Left forelimb (tissue), 1 donor: ENCODE measurements at places on chromosomes 1 and 21.

DNA sequence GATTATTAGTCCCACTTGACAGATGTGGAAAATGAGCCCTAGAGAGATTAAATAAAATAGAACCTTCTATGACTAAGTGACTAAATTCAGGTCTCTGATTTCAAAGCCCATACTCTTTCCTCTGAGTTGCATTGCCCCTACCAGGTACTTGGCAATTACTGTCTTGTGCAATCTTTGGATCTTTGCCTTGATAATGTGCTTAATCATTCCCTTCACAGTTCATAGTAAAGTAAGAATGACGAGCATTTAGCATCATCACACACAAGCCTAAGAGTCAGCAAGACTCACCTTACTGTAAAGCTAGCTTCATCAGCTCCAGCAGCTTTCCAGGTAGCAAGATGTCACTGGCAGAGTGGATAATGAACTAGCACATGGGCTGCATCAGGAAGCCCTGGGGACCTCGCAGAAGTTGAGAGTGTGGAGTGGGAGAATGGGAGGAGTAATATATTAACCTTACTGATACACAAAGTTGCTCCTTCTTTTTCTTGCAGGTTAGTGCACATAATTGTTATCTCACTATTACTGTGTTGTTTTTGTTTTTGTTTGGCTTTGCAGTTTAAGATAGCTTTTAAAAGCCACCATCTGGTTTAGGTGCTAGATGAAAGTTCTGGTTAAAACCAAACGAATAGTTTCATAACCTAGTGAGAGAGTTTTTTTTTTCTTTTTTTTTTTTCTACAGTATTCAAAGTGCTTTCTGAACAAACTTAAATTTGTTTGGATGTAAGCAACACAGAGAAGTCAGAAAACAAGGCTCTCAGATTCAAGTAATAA, 71.8 kb downstream of the PBX1 start:
- DNase-seq = no peak

GRCh38 chr1:207009182-207009850, 23.2 kb downstream of the C1orf116 start:
- DNase-seq = no peak

DNA sequence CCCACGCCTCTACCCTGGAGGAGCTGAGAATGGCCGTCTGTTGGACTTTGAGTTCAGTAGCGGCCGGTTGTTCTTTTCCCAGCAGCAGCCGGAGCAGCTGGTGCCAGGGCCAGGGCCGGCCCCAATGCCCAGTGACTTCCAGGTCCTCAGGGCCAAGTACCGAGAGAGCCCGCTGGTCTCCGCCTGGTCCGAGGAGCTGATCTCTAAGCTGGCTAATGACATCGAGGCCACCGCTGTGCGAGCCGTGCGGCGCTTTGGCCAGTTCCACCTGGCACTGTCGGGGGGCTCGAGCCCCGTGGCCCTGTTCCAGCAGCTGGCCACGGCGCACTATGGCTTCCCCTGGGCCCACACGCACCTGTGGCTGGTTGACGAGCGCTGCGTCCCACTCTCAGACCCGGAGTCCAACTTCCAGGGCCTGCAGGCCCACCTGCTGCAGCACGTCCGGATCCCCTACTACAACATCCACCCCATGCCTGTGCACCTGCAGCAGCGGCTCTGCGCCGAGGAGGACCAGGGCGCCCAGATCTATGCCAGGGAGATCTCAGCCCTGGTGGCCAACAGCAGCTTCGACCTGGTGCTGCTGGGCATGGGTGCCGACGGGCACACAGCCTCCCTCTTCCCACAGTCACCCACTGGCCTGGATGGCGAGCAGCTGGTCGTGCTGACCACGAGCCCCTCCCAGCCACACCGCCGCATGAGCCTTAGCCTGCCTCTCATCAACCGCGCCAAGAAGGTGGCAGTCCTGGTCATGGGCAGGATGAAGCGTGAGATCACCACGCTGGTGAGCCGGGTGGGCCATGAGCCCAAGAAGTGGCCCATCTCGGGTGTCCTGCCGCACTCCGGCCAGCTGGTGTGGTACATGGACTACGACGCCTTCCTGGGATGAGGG, 28.5 kb upstream of the SPSB1 start:
- DNase-seq = peak; percentile 60

DNA sequence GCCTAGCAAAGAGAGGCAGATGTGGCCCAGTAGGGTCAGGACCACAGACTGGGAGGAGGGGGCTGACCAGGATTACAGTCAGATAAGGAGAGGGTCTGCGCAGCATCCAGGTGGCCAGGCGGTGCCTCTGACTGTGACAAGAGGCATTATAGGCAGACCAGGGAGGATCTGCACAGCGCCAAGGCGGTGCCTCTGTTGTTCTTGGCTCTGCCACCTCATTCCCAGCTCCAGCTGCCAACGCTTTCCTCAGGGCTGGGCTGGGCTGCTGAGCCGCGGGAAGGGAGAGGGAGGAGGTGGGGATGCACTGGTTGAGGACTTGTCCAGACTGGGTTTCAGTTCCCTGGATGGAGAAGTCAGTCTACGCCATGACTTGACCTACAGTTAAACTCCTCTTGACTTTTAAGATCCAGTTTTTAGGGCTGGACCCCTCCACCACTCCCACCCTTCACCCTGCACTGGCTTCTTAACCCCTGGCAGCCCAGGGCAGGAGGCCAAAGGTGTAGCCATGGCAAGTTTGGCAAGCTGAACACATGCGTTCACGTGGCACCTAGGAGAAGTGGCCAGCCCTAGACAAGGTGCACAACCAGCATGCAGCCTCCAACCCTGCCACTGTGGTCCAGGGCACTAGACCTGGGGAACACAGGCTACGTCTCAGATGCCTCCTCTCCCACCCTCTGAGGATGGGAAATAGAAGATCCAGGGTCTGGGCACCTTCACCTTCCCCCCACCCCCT, 4.5 kb upstream of the CRABP2 start:
- DNase-seq = no peak

GRCh38 chr1:229432905-229433304, 989 bp downstream of the ACTA1 start:
- no peak for DNase-seq

DNA sequence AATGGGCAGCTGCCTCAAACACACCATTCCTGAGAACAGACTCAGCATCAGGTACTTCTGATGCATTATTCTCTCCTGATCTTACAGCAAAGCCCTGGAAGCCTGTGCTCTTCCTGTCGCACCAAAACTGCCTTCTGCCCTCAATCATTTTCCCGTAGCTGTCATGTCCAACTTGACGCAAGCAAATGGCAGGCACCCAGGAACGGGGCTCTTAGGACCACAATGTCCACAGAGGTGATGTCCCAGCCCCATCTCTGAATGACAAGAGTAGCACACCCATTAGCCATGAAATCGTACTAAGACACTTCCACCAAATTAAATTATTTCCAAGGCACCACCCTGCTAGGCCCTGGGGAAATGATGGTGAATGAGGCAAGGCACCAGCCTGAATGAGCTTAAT, 47.1 kb downstream of the PTPN14 start:
- DNase-seq = no peak

DNA sequence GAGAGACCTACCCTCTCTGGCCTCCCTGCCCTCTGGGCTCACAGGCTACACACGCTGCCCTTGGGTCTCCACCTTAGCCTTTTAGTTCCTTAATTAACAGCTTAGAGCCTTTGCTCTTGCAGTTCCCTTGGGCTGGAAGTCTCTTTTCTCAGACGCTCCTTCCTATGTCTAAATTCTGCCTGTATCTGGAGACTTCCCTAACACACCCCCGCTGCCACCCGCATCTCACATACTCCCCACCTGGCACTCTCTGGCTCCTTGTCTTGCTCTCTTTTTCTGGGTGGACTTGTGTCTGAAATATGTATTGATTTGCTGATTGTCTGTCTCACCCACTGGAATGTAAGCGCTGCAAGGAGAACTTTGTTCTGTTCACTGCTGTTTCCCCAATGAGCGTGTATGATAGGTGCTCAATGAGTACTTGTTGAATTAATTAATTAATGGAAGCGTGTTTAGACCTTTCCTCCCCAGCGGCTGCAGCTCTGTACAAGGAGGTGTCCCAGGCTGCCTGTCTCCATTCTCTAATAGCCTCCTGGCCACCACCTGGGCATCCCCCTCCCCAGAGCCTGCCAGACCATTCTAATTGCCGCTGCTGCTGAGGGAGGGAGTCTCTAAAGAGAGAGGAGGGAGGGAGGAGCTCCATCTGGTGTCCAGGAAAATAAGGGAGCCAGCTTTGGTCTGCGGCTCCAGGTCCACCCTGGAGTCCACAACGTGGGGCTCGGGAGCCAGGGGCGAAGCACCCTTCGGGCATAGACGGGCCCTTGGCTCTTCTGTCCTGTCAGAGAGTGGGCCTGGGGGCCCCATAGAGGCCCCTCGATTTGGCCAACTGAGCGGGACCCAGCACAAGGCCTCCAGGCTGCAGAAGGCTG, 95.4 kb downstream of the RNF220 start:
- no peak for DNase-seq
